ENCODE measurements at places on chromosomes 13 and 19.

DNA sequence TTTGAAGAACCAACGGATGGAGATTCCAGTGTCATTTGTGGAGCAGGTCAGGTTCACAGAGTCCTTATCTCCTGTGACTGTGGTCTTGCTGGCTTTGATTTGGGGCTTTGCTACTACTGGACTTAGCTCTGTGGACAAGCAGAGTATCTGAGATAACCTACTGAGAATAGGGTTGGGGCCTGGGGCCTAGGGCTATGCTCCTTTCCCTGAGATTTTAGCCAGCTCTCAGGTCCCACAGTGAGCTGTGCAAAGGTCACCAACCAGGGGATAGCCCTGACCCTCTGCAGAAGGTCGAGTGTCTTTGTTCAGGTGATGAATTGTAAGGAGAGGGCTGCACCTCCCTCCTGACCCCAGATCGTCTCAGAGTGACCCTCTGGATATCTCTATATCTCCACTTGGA, 9.2 kb downstream of the CEACAM1 start:
- DNase-seq: no peak

- no peak for DNase-seq
Measured at GRCh38 chr13:28581451-28581850, 77.5 kb upstream of the POMP start.

GRCh38 chr13:105519771-105520170, 1015.7 kb downstream of the EFNB2 start:
- no peak for DNase-seq

GRCh38 chr19:7871437-7872305, 2.5 kb downstream of the PRR36 start:
- peak; percentile 80 for DNase-seq

- DNase-seq: no peak
Measured at GRCh38 chr13:81795710-81796109, 1454.8 kb upstream of the SPRY2 start.

DNA sequence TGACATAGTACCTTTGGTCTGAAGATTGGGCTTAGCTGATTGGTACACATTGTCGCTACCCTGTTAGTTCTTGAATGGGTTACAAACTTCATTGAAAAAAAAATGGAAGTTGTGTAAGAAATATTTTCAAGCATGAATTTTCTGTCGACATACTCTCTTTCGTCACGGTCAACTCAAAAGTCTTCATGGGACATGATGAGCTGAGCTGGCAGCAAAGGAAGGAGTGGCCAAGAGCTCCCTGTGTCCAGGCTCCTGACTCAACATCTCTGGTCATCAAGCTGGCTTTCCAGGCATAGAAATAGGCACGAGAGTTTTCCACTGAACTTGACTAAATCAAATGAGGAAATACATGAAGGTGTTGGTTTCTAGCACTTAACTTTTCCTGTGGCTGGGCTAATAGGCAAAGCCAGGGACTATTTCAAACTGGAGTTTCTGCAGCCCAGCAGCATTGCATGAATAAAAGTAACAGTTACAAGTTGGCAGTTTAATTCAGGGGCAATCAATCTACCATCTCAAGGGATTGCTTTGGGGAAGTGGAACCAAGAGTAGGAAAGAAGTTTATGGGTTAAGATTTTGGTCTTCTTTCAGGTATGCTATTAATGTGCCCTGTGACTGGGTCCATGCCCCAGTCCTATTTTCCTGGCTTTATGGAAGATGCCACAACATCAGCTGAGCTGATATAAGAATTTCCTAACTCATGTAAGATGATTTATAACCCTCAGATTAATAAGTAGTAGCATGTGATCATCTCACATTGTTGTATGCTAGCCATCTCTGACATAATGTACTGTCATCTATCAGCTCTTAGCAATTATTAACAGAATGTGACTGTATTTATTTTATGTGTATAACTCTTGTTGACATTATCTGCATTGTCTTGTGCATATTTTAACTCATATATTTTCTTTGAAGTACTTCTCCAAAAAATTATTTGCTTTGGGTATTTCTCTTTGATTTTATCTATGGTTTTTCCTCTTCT, 385.8 kb downstream of the DLEU7 start:
- DNase-seq: no peak

- no peak for DNase-seq
Measured at GRCh38 chr13:57632276-57633140, 964 bp downstream of the PCDH17 start.

DNA sequence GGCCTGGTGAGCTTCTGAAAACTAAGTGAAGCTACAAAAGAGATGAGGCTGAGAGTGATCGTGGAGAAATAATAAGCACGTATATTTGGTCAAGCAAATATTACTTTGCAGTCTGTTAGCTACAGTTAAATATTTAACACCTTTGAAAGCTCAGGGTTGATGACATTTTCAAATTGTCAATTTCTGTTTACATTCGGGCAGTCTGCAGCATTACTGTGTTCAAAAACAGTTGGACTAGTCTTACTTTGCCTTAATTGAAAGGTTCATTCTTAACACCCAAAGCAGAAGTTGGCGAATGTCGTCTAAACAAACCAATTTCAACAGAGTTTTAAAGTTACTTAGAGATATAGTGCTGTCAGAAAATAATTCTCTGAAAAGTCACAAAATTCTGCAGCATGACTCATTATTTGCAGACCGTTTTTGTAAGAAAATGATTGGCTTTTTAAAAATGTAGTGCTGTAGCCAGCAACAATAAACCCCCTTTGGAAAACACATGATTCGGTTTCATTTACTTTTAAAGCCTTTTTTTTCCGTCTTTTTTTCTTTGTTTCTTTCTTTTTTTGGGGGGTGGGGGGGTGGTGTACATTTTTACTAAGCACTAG, 549.0 kb downstream of the GPC6 start:
- DNase-seq: no peak

DNA sequence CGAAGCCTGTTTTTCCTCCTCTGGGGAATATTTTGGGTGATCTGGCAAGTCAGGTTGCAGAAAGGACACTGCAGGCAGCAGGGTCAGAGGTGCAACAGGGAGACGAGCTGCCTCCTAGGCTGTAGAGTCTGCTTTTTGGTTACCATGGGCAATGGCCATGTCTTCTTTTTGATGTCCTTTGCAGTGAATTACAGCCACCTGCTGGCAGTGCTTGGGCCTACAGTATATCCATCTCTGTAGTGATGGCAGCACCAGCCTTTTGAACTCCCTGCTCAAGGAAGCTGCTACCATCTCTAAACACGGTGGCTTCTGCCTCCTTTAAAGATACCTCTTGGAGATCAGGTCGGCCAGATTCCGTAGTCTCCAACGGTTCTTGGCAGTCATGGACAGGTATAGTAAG, 73.9 kb downstream of the WTIP start:
- peak; percentile 11 for DNase-seq

- DNase-seq: no peak
Measured at GRCh38 chr13:99909836-99910619, 61.5 kb downstream of the ZIC5 start.

DNA sequence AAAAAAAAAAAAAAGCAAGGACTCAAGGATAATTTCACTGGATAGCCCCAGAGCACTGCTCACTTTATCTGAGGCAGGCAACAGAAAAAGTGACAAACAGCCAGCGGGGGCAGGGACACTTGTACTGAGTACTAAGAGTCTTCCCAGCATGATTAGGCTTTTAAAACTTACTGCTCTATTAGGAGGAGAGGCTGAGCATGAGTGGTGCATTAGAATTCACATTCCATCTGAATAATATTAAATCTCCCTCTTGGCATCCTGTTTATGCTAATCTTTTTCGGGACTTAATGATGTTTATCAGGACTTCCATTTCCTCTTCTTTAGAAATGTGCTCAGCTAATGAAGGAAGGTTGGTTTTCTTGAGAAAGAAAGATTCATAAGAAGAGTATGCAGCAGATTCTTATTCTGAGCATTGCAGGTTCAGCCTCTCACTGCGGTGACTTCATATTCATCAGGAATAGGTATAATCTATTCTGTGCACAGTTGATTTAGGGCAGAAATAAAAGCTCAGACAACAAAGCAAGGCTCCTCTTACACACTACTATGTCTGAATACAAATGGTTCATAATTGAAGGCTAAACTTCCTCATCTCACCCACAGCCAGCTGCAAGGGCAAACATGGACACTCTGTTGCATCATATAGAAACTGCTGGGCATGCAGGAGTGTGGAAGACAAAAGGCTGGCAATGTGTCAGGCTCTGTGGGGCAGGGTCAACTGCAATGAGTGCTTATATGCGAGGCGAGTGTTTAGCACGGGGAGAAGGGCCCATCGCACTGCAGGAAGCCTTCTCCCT, 107.0 kb downstream of the KL start:
- DNase-seq: no peak

- DNase-seq: peak; percentile 84
Measured at GRCh38 chr19:58519087-58519354, 589 bp downstream of the ZBTB45 start.

Data from HTR-8/SVneo (cell line).